Fibroblast of villous mesenchyme (primary cell): ENCODE measurements at places on chromosomes 2 and 18. TPM values are rescaled to one million over a fixed set of nuclear protein-coding genes. Genes with fewer than 3 reads are reported as not detected.

INHA gene
- 0.43 and 0.64 TPM in 2 replicates for total RNA-seq

DHRS9 gene
- total RNA-seq, result under 0.01 TPM in 1 of 2 replicates, not detected in the other

ASB18 gene
- total RNA-seq, result not detected in 2 replicates

LIMS4 gene
- 27.2 and 37.7 TPM in 2 replicates for total RNA-seq

FAM110C gene
- not detected in 2 replicates for total RNA-seq
